ENCODE measurements at places on chromosomes 4 and X.
A peak's percentile ranks its signal among the peaks of the same experiment; 100 is the strongest.

GRCh38 chr4:159297091-159297490 lies 194.2 kb downstream of the RAPGEF2 start:
- DNase-seq = no peak
- H3K36me3 ChIP-seq = no peaks in the 10 kb centered on the region
- H3K4me3 ChIP-seq = no peak overlapping the region
- H3K4me1 ChIP-seq = peaks cover 19% of the 10 kb centered on the region
- no peak overlapping the region for H3K27ac ChIP-seq

- no peaks in the 10 kb centered on the region for H3K4me1 ChIP-seq
- DNase-seq = no peak
Measured at GRCh38 chr4:96766359-96766758, 926.5 kb downstream of the PDHA2 start.

DNA sequence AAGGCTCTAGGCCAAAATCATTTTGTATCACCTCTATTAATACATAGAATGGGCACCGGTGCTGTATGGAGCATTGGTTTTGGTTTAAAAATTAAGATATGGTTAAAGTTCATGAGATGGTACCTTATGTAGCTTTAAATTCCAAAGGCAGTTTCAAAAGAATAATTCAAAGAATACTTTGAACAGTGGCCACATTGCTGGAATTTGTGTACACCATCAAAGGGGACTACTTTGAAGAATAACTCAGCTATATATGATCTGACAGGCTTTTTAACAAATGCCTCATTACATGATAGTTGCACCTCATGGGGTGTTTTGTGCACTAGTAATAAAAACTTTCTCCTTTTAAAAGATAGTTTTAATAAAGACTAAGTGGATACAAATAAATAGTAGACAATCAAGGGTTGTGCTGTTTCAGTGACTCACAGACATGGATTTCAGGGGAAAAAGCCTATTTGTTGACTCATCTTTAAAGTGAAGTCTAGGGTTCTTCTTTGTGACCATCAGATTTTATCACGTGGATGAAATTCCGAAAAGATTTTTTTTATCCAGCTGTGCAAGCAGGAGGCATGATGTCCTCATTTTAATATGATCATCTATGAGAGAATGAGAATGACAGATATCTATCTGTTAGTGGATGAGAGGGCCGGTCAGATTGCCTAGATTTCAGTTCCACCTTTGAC lies 12.8 kb downstream of the MTM1 start:
- no peak overlapping the region for H3K27ac ChIP-seq
- H3K4me3 ChIP-seq = no peak overlapping the region
- DNase-seq = no peak

GRCh38 chr4:111652986-111653385 lies 492.3 kb upstream of the FAM241A start:
- H3K27ac ChIP-seq = no peak overlapping the region
- no peaks in the 10 kb centered on the region for H3K4me1 ChIP-seq
- DNase-seq = no peak
- H3K4me3 ChIP-seq = no peak overlapping the region

DNA sequence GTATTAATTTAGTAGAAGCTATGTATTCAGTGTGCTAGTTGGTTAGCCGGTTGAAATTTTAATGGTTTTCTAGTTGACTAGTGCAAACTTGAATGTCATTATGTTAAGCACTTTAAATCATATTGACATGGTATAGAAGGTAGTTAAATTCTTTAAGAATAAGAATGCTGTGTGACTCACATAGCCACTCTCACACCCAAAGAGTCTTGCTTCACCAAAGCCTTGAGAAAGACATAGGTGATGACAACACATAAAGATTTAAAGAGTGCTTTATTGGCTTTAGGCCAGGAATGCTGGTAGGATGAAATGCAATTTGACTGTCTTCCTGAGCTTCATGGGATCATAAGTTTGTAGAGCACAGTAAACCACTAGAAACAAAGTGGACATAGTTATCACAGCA lies 85.3 kb downstream of the DCAF8L2 start:
- H3K4me3 ChIP-seq = no peak overlapping the region
- no peaks in the 10 kb centered on the region for H3K36me3 ChIP-seq
- H3K4me1 ChIP-seq = no peaks in the 10 kb centered on the region
- DNase-seq = no peak
- no peak overlapping the region for H3K27ac ChIP-seq
- no peaks in the 10 kb centered on the region for H3K27me3 ChIP-seq

DNA sequence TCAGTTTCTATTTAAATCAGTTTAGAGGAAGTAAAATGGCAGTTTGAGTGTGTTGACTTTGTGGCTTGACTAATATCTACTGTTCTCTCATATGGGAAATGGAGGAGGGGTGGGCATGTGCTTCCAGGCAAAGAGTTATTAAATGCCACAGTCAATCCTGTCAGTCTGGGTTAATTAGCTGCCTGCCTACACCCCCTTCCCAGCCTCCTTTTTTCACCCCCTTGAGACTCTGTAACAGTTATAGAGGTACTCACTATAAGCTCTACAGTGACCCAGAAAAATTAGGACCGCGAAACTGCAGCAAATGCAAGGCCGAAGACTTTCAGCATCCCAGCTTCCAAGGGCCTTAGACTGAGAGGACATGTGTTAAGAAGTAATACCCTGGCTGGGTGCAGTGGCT lies 165.2 kb downstream of the CORIN start:
- no peak overlapping the region for H3K4me3 ChIP-seq
- peaks cover 19% of the 10 kb centered on the region for H3K27me3 ChIP-seq
- no peaks in the 10 kb centered on the region for H3K36me3 ChIP-seq
- no peak for DNase-seq
- H3K4me1 ChIP-seq = no peaks in the 10 kb centered on the region

DNA sequence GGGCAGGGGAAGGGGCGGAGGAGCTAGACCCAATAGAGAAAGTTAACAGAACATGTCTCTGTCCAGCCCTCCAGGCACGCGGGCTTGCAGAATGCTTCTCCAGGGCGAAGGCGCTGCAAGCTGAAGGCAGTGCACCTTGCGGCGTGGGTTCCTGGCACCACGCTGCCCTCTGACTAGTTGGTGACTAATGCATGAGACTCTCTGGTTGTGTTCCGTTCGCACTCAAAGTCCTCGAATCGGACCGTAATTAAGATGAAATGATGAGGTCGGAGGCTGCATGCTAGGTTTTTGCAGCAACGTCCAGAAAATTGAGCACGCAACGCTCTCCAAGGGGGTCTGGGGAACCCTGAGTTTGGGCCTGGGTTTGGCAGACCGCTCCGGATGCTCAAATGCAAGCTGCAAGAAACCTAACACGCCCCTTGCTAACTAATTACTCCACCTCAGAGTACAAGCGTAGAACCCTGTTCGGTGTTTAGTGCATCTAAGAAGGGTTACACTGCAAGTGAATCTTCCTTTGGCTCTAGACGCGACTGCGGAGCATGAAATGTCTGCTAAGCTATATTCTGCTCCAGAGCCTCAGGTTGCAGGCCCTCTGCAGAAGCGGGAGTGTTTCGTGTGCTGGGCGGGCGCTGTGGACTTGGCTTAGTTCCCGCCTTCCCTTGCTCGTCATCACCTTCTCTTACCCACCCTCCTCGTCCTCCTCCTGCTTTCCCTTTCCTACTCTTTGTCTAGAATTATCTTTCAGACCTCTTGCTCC lies 57.1 kb upstream of the NKAP start:
- H3K27ac ChIP-seq = no peak overlapping the region
- H3K27me3 ChIP-seq = peaks cover 66% of the 10 kb centered on the region
- no peak for DNase-seq
- peaks cover 11% of the 10 kb centered on the region for H3K4me1 ChIP-seq

- no peaks in the 10 kb centered on the region for H3K36me3 ChIP-seq
- no peak overlapping the region for H3K27ac ChIP-seq
- H3K27me3 ChIP-seq = no peaks in the 10 kb centered on the region
- DNase-seq = no peak
Measured at GRCh38 chr4:185787926-185788679, 23.9 kb downstream of the SORBS2 start.

- no peaks in the 10 kb centered on the region for H3K36me3 ChIP-seq
- no peaks in the 10 kb centered on the region for H3K4me1 ChIP-seq
- H3K27ac ChIP-seq = no peak overlapping the region
- DNase-seq = no peak
Measured at GRCh38 chrX:80285131-80285773, 135.0 kb upstream of the TENT5D start.

GRCh38 chr4:151409470-151410313 lies 716 bp downstream of the FHIP1A start:
- H3K27me3 ChIP-seq = peaks cover 31% of the 10 kb centered on the region
- no peak overlapping the region for H3K27ac ChIP-seq
- no peaks in the 10 kb centered on the region for H3K36me3 ChIP-seq
- peak overlapping the region; percentile 77 for H3K4me3 ChIP-seq
- H3K4me1 ChIP-seq = peaks cover 21% of the 10 kb centered on the region
- DNase-seq = peak; percentile 1
